T-helper 1 cell (primary cell): ENCODE measurements at places on chromosomes 4 and X.

DNA sequence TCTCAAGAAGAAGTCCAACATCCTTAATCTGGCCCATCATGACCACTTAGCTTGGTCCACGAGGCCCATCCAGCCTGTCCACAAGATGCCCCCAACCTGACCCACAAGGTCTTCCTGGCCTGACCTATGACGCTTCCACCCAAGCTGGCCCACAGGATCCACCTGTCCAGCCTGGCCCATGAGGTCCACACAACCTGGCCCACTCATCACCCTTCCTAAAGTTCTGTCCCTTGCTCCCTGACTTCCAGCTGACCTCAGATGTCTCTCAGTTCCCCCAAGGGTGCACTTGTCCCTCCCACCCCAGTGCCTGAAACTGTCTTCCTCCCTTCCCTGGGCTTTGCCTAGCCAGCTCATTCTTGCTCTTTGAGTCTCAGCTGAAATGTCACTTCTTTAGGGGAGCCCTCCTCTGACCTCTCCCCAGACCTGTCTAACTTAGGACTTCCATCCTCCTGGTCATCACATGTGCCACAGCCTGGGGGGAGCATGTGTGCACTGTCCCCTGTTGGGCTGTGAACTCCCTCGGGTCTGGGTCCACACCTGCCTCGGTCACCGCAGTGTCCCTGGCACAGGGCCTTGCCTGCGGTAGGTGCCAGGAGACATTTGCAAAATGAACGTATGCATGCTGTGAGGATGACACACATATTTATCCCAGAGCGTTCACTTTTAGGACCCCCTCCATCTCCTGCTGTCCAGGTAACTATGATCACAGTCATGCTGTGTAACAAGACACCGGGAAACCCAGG, 61.7 kb downstream of the EVC start:
- no peak for DNase-seq

GRCh38 chrX:357693-358471, 28.8 kb downstream of the PPP2R3B start:
- DNase-seq = no peak

GRCh38 chr4:19455196-19455595, 796.5 kb upstream of the SLIT2 start:
- DNase-seq = no peak

DNA sequence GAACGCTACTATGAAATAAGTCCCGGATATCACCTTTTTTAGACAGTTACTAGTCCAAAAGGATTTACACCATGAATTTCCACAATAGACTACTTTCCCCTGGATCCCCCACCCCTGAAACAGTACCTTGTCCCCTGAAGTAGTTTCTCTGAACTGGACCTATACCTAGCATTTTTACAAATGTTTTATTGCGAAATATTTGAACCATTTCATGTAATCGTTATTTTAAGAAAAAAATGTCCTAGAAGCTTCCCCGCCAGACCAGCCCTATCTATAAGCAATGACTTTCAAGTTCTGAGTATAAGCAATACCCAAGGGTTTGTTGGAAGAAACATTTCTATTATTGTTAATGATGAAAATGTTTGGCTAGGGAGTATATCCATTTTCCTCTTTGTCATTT, 517.8 kb upstream of the IGFBP7 start:
- no peak for DNase-seq

DNA sequence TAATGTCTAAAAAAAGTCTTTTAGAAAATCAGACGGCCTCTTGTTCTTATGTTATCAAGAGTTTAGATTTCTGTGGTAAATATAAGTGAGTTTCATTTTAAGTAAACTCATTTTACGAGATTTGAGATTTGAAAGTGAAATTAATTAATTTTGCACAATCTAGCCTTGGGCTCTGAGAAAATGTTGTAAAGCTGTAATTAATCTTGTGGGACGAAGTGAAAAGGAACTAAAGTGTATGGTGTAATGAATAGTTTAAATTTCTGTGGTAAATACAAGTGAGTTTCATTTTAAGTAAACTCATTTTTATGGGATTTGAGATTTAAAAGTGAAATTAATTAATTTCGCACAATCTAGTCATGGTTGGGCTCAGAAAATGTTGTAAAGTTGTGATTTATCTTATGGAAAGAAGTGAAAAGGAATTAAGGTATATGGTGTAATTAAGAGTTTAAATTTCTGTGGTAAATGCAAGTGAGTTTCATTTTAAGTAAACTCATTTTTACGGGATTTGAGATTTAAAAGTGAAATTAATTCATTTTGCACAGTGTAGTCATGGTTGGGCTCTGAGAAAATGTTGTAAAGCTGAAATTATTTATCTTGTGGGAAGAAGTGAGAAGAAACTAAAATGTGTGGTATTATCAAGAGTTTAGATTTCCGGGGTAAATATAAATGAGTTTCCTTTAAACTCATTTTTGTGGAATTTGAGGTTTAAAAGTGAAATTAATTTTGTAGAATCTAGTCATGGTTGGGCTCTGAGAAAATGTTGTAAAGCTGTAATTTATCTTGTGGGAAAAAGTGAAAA, 1.6 kb downstream of the SCML1 start:
- DNase-seq = no peak

DNA sequence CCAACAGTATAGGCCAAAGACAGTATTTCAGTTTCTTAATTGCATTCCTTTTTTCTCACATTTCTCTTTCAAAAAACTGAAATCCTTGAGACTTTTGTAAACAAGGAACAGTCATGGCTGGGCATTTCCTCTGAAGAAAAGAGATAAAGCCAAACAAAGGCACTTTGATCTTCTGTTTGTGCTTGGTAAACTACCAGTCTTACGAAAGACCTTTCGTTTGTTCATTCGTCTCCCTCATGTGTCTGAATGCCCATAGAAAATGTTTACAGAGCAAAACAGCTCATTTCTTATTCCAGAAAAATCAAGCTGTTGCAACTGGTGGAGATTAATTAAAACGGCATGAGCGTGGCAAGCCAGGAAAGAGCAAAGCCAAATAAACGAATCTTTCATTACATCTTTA, 178.0 kb downstream of the GASK1B start:
- no peak for DNase-seq

GRCh38 chrX:19245711-19246269, 97.9 kb upstream of the PDHA1 start:
- DNase-seq = no peak

DNA sequence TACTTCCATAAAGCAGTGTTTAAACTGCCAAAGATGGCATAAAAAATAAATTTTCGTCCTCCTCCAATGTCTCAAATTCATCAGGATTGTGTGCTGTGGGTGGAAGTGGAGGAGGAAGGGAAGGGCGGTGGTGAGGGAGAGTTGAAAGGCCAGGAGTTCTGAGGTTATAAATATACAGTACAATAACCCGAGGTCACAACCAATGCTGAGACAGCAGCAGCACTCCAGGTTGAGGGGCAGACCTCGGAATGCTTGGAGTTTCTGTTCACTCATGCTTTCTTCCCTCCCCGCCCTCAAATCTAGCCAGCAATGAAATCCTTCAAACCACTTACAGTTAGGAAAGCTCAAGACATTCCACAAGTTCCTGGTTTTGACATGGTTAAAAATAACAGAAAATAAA, 134.0 kb upstream of the SMAD1 start:
- no peak for DNase-seq

DNA sequence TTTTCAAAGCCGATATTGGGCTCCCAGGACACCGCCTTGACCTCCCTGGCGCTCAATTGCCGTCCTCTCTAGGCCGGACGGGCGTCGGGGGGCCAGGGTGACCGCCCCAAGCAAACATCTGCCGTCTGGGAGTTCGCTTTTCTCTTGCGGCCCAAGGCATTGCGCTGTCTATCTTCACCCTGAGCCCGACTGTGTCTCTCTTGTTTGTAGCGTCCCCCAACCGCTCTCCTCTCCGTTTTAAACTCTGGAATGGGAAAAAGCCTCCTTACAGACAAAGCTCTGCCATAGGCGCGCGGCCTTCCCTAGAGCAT, 551 bp upstream of the ARX start:
- DNase-seq = no peak

DNA sequence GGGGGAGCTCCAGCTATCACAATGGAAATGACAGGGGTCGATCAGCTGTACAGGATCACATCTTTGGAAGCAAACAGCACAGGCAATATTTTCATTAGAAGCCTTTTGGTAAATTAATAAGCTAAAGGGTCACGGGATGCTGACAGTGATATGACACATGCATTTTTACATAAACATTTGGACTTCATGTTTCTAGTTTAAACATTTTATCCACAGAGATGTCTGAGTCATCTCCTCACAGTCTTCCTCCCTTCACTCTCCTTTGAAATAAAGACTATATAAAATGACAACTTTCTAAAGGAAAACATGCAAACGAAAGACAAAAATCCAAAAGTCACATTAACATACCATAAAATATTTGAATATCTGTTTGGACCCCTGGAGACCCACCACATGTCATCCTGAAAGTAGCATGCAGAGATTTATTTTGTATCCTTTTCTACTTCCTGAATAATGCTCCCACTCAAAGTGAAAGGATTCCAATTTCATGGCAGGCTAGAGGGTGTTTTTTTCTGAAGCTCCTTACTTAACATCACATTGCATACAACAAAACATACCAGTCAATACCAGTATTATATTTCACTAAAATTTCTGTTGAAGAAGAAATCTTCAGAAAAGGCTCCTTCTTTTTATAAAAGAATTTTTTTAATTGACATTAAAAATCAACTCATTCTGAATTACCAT, 200.1 kb upstream of the PPARGC1A start:
- no peak for DNase-seq

DNA sequence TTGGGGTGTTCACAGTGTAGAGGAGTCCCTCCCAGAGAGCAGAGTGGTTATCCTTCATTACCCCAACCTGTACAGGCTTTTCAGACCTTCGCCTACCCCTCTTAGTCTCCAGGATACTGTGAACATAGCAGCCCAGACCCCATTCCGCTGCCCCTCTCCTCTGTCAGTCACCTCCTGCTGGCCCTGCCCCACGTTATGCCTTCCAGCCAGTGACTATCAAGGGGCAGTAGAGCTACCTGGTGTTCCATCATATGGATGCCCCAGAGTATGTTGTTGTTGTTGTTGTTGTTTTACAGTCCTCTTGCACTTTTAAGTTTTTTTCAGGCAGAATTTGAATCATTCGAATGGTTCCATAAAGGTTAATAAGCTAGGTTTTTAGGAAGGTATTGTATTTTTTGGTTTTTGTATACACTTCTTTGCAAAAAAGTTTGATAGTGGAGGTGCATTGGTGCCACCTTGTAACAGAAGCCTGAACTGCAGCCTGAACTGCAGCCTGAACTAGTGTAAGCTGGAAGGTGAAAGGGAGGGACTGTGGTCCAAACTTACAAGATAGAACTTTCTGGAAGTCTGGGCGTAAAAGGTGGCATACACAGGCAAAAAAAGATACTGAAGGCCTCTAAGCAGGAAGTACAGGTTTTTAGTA, 101.4 kb upstream of the RAB40AL start:
- DNase-seq = no peak

DNA sequence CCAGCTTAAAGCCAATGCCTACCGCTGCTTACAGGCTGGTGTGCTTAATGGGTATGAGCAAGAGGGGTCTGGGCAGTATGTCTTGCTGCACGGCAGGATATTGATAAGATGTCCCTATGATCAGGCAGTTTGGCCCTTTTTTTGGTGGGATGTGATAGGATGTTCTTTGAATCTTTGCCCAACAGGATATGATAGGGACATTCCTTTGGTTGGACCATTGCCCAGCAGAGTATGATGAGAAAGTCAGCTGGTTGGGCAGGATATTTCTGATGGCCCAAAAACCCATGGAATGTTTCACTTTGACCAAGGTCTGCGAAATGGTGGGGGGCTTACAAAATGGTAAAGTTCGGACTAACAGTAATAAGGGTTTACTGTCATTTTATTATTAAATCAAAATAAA, 1060.6 kb downstream of the STIM2 start:
- DNase-seq = no peak

DNA sequence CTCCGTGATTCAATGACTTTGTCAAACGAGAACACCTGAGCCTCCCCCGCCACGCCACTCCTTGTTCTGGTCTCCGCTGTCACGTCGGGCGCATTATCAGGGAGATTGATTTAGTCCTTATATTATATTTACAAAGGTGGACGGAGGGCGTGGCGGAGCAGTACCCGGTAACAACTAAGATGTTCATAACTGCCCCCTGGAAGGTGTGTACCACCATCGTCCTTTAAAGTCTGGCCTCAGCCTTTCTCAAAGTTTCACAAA, 284.2 kb downstream of the PACRGL start:
- DNase-seq = no peak
